Progenitor cell of endocrine pancreas (in vitro differentiated cells): ENCODE measurements at places on chromosomes 16 and 17.

GRCh38 chr16:89230255-89230654 lies 12.8 kb downstream of the ZNF778 start:
- peaks cover 90% of the 10 kb centered on the region for H3K36me3 ChIP-seq
- no peaks in the 10 kb centered on the region for H3K4me1 ChIP-seq
- H3K4me3 ChIP-seq: no peak overlapping the region
- no peak for DNase-seq

GRCh38 chr16:23505671-23506605 lies 4.4 kb downstream of the GGA2 start:
- DNase-seq: no peak
- no peak overlapping the region for H3K4me3 ChIP-seq
- peaks cover 5% of the 10 kb centered on the region for H3K36me3 ChIP-seq
- H3K27me3 ChIP-seq: no peaks in the 10 kb centered on the region
- H3K27ac ChIP-seq: no peak overlapping the region

GRCh38 chr16:50517450-50518252 lies 30.5 kb upstream of the NKD1 start:
- H3K4me3 ChIP-seq: no peak overlapping the region
- no peak for DNase-seq
- no peaks in the 10 kb centered on the region for H3K36me3 ChIP-seq
- no peaks in the 10 kb centered on the region for H3K4me1 ChIP-seq

- H3K36me3 ChIP-seq: peaks cover 15% of the 10 kb centered on the region
- no peak overlapping the region for H3K27ac ChIP-seq
- H3K27me3 ChIP-seq: no peaks in the 10 kb centered on the region
- H3K4me3 ChIP-seq: no peak overlapping the region
Measured at GRCh38 chr16:67961551-67961957, 6.9 kb downstream of the SLC12A4 start.

DNA sequence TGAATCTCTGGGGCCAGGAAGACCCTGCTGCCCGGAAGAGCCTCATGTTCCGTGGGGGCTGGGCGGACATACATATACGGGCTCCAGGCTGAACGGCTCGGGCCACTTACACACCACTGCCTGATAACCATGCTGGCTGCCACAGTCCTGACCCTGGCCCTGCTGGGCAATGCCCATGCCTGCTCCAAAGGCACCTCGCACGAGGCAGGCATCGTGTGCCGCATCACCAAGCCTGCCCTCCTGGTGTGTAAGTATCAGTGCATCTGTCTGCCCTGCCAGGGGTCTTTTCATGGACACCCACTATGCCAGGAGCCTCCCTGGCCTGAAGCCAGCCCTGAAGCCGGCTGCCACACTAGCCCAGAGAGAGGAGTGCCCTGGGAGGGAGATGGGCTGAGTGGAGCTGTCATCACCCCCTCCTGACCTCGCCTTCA lies at the start of gene CETP:
Gene CETP (plus strand): TSS at position 100 of the 431 bp plus-strand sequence. CDS start 30 bp downstream, at position 130.
- H3K36me3 ChIP-seq: no peaks in the 10 kb centered on the region
- H3K27me3 ChIP-seq: peaks cover 3% of the 10 kb centered on the region
- no peak within 1 kb of the TSS for H3K4me3 ChIP-seq
- no peak within 1 kb of the TSS for H3K27ac ChIP-seq
- no peak for DNase-seq

- peaks cover 6% of the 10 kb centered on the region for H3K4me1 ChIP-seq
- DNase-seq: no peak
- H3K36me3 ChIP-seq: no peaks in the 10 kb centered on the region
- H3K27ac ChIP-seq: no peak overlapping the region
Measured at GRCh38 chr17:70644096-70644495, 474.8 kb downstream of the KCNJ2 start.

GRCh38 chr17:27246537-27246936 lies 47.4 kb upstream of the WSB1 start:
- H3K4me1 ChIP-seq: peaks cover 12% of the 10 kb centered on the region
- H3K36me3 ChIP-seq: no peaks in the 10 kb centered on the region
- no peak for DNase-seq
- no peak overlapping the region for H3K4me3 ChIP-seq
- no peak overlapping the region for H3K27ac ChIP-seq

DNA sequence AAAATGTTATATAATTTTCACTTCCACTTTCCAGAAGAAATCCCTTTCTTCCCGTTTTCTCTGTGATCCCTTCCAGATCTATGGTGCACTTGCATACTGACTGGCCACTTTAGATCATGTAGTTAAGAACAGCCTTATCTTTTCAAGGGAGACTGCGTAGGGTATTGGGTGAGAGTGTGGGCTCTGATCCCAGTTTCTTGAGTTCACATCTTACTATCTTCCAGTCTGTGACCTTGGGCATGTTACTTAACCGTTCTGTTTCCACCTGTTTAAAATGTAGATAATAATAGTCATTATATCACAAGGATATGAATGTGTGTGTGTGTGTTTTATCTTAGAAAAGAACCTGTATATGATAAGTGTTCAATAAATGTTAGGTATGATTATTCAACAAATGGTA lies 83.7 kb downstream of the TANGO6 start:
- no peak overlapping the region for H3K4me3 ChIP-seq
- no peaks in the 10 kb centered on the region for H3K4me1 ChIP-seq
- no peak for DNase-seq

DNA sequence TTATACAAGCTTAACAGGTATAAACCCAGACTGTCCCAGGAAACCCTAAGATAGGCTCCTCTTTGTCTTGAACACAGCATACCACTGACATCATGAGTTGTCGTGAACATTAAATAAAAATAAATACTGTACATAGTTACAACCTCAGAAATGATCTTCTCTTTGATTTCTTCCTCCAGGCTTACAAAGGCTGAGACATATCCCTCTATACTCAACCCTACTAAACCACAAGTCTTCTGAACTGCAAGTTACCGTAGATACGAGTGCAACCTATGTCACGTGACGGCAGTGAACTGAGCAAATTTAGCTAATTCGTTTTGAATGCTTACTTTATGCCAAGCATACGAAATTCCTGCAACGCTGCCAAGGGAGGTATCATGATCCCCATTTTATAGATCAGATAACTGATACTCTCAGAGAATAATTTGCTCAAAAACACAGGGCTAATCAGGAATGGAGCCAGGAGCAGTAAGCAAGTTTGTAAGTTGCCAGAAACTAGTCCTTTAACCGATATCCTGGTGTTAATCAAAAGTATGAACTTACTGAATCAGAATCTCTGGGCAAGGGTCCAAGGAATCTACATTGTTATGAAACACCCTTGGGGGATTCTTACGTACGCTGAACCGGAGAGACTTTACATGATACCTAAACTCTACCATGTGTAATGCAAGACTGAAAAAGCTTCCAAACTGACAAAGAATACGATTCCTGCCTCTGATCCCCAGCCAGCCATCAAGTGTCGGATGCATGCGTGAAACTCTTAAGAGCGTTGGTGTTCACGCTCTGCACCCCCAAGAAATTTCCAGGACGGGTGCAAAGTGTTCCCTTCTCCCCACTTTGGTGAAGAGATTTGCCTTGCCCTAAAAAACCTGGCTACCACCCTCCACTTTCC lies 106.2 kb downstream of the XYLT1 start:
- no peak overlapping the region for H3K4me3 ChIP-seq
- no peak for DNase-seq
- H3K27me3 ChIP-seq: no peaks in the 10 kb centered on the region
- no peak overlapping the region for H3K27ac ChIP-seq

DNA sequence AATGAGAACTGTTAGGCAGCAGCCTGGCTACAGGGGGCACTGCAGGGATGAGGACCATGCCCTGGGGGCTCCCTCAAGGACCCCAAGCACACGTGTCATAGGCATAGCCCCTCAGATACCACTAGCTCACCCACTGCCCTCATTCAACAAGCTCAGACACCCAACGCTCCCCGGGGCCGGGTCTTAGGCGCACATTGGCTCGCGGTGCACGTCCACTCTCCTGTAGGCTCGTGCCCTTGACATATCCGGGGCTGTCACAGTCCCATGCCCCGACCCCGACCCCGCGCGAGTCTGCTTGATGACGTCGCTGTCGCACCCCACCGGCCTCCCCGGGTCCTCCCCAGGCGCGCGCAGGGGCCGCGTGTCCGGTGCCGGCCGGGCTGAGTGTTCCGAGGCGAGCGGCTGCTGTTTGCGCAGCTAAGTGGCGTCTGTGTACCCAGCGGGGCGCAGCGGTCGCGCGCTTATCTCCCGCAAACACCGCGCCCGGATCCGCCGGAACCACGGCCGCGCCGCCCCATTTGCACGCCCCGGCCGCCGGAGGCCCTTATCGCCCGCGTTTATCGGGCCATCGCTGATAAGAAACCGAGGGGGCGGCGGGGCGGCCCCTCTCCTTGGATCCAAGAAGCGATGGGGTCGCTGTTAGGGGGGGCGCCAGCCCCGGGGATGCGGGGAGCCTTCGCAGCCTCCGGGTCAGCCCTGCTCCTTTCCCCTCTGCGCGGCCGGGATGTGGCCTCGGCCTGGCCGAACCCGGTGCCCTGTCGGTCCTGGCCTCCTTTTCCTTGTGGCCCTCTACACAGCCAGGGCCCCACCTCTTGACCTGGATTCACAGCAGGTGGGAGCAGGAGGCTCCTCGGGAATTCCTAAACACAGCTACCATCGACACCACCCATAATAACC lies 20.7 kb upstream of the NAGS start:
- H3K36me3 ChIP-seq: no peaks in the 10 kb centered on the region
- H3K4me3 ChIP-seq: peak overlapping the region; percentile 45
- no peak overlapping the region for H3K27ac ChIP-seq
- peaks cover 2% of the 10 kb centered on the region for H3K4me1 ChIP-seq
- peak; percentile 55 for DNase-seq
- peaks cover 80% of the 10 kb centered on the region for H3K27me3 ChIP-seq

GRCh38 chr17:12896180-12896785 lies 107.0 kb downstream of the ARHGAP44 start:
- H3K4me1 ChIP-seq: peaks cover 4% of the 10 kb centered on the region
- H3K27ac ChIP-seq: no peak overlapping the region
- no peak for DNase-seq
- H3K36me3 ChIP-seq: peaks cover 22% of the 10 kb centered on the region

- H3K27me3 ChIP-seq: peaks cover 13% of the 10 kb centered on the region
- DNase-seq: no peak
- no peak overlapping the region for H3K27ac ChIP-seq
- no peaks in the 10 kb centered on the region for H3K4me1 ChIP-seq
Measured at GRCh38 chr17:79095345-79096055, 20.9 kb downstream of the ENGASE start.

GRCh38 chr17:48905987-48906515 lies 2.2 kb upstream of the UBE2Z start:
- no peaks in the 10 kb centered on the region for H3K36me3 ChIP-seq
- no peak overlapping the region for H3K4me3 ChIP-seq
- no peaks in the 10 kb centered on the region for H3K27me3 ChIP-seq
- no peak for DNase-seq
- no peak overlapping the region for H3K27ac ChIP-seq

GRCh38 chr17:36463916-36464764 lies 22.3 kb upstream of the ZNHIT3 start:
- H3K27me3 ChIP-seq: peaks cover 73% of the 10 kb centered on the region
- H3K4me3 ChIP-seq: no peak overlapping the region
- no peak overlapping the region for H3K27ac ChIP-seq
- H3K36me3 ChIP-seq: no peaks in the 10 kb centered on the region
- peak; percentile 84 for DNase-seq

- peak overlapping the region; percentile 69 for H3K27ac ChIP-seq
- peaks cover 5% of the 10 kb centered on the region for H3K4me1 ChIP-seq
- no peak for DNase-seq
- peaks cover 11% of the 10 kb centered on the region for H3K27me3 ChIP-seq
Measured at GRCh38 chr17:80990921-80991644, 558 bp upstream of the CHMP6 start.

GRCh38 chr16:23013484-23013883 lies 135.8 kb downstream of the USP31 start:
- no peak for DNase-seq
- H3K4me3 ChIP-seq: no peak overlapping the region
- H3K27me3 ChIP-seq: peaks cover 8% of the 10 kb centered on the region
- no peaks in the 10 kb centered on the region for H3K36me3 ChIP-seq

- H3K27me3 ChIP-seq: no peaks in the 10 kb centered on the region
- H3K27ac ChIP-seq: no peak overlapping the region
- H3K4me3 ChIP-seq: no peak overlapping the region
- DNase-seq: no peak
Measured at GRCh38 chr17:21689604-21690003, 2.7 kb upstream of the KCNJ18 start.

DNA sequence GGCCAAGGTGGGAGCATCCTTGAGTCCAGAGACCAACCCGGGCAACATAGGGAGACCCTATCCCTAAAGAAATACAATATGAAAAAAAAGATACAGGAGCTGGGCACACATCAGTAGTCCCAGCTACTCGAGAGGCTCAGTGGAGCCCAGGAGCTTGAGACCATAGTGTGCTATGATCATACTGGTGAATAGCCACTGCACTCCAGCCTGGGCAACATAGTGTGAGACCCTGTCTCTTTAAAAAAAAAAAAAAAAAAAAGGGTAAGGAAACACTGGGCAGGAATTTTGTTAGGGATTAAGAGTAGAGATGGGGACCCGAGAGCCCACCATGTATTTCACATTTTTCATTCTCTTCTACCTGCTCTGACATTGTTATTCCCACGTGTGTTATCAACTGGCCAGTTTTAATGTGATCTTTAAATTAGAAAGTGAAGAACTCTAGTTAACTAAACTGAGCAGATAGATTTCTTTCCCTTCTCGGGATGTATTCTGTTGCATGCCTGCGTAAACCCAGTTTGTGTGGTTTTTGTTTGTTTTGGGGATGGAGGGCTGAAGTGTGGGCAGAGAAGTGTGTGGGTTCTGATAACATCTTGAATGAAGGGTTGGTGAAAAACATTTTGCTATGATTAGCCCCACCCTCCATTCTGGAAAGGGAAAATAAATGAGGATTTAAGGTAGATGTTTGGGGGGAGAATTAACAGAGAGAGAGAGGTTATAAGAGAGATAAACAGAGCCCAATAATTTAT lies 17.2 kb upstream of the SNTB2 start:
- peaks cover 20% of the 10 kb centered on the region for H3K36me3 ChIP-seq
- no peak for DNase-seq
- peaks cover 51% of the 10 kb centered on the region for H3K4me1 ChIP-seq

- H3K27me3 ChIP-seq: no peaks in the 10 kb centered on the region
- H3K4me1 ChIP-seq: no peaks in the 10 kb centered on the region
- no peak overlapping the region for H3K4me3 ChIP-seq
- peaks cover 23% of the 10 kb centered on the region for H3K36me3 ChIP-seq
Measured at GRCh38 chr17:5020502-5021023, 14.7 kb downstream of the SLC52A1 start.

DNA sequence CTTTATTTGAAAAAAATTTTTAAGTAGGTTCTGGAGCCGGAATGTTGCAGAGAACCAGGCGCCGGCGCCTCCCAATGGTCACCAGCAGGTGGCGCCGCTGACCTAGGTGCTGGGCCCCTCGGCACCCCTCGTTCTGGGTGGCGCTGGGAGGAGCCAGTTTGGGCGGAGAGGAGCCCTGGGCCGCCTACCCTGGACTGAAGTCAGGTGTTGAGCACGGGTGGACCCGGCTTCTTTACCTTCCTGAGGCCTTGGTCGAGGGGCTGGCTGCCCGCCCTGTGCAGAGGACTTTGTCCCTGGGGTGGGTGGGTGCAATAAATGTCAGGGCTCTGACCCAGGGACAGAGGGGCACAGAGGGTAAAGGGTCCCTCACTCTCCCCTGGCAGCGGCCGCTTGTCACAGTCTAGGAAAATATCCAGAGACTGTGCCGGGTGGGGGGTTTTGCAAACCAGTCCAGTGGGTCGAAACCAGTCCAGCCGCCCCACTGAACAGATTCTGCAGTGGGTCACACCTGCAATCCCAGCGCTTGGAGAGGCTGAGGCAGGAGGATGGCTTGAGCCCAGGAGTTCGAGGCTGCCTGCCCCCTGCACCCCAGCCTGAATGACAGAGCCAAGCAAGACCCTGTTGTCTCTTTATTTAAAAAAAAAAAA lies 30.1 kb upstream of the TNFRSF13B start:
- no peaks in the 10 kb centered on the region for H3K4me1 ChIP-seq
- peaks cover 18% of the 10 kb centered on the region for H3K27me3 ChIP-seq
- H3K36me3 ChIP-seq: no peaks in the 10 kb centered on the region
